ENCODE measurements at places on chromosomes 1 and 21.

- DNase-seq = no peak
Measured at GRCh38 chr1:108848806-108849205, 8.1 kb downstream of the AKNAD1 start.

- DNase-seq = no peak
Measured at GRCh38 chr1:12148958-12149790, 17.6 kb upstream of the TNFRSF1B start.

GRCh38 chr1:201253411-201253810 is 29.9 kb upstream of the PKP1 start:
- DNase-seq = no peak

- peak; percentile 7 for DNase-seq
Measured at GRCh38 chr1:40662864-40663263, 2.6 kb downstream of the RIMS3 start.

DNA sequence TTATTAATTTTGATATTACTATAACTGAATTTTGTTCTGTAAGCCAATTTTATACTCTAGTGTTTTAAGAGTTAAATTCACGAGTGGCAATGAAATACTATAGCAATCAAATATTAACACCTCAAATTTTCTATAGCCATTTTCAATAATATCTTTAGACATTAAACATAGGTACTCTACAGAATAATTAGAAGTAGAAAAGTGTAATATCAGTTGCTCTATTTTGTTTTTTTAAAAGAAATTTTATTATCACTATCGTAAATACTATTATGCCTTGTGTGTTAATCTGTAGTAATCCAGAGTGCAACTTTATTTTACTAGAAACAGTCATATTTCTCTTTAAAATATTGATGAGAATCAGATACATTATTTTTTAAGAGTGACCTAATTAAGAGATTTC is 691.2 kb downstream of the USP25 start:
- no peak for DNase-seq

DNA sequence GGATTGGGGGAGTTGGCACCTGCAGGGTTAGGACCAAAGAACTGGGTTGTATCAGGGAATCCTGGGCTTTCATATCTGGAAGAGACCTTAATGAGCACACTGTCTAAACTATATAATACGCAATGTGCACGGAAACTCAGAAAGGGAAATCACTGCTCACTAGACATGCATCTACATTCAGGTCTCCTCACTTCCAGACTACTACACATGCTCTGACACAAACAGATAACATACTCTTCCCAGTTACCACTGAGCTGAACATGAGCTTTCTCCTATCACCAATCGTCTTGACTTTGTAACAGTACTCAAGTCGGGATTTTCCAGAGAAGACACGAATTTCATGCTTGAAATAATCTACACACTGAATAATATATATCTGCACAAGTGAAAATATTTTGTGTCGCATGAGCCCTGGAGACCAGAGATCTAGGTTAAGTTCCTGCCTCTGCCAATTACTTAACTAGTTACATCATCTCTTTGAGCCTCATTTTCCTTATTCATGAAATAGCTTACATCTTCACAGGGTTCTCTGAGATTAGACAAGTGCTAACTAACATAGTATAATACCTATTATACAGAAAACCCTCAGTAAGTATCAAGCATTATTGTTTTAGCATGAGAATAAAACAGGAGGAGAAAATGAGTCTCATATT is 101.1 kb downstream of the JAK1 start:
- no peak for DNase-seq

- DNase-seq = no peak
Measured at GRCh38 chr1:50975436-50975835, 5.4 kb downstream of the CDKN2C start.

GRCh38 chr1:47533793-47534328 is 96.0 kb downstream of the FOXD2 start:
- DNase-seq = no peak

- no peak for DNase-seq
Measured at GRCh38 chr1:24562625-24563024, 6.7 kb downstream of the NCMAP start.

DNA sequence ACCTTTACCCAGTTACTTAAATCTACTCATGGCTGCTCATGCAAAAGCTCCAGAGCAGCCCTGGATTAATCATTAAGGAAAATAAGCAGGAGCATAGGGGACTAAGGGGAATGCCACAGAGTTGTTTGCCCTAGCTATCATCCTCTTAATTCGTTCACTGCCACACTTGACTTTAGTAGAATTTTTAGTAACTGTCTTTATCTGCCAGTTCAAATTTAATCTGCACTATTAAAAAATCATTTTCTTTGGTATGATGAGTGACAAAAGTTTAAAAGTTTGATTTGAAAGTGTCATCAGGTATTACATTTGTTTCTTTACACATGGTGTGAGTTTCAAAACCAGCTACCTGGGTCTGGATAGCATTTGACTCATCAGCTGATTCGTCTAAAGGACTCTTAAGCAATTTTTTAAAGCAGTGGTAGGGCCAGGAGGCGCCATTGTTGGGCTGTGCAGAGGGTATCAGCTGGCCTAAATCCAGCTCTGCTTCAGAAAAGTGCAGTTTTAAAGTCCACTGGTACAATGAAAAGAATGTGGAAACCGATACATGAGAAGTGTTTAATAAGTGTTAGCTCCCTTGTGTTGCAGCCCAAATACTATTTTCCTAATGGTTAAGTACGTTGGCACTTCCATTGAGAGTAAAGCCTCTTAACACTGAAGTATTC is 69.9 kb upstream of the DR1 start:
- DNase-seq = no peak

- no peak for DNase-seq
Measured at GRCh38 chr1:224785040-224785328, 144.5 kb upstream of the DNAH14 start.

GRCh38 chr21:32372755-32373154 is 20.1 kb downstream of the URB1 start:
- no peak for DNase-seq

- no peak for DNase-seq
Measured at GRCh38 chr1:204457666-204458065, 36.9 kb downstream of the PIK3C2B start.

GRCh38 chr1:97414682-97415312 is 506.0 kb downstream of the DPYD start:
- no peak for DNase-seq

- DNase-seq = no peak
Measured at GRCh38 chr1:204615881-204616280, 69.7 kb downstream of the LRRN2 start.

DNA sequence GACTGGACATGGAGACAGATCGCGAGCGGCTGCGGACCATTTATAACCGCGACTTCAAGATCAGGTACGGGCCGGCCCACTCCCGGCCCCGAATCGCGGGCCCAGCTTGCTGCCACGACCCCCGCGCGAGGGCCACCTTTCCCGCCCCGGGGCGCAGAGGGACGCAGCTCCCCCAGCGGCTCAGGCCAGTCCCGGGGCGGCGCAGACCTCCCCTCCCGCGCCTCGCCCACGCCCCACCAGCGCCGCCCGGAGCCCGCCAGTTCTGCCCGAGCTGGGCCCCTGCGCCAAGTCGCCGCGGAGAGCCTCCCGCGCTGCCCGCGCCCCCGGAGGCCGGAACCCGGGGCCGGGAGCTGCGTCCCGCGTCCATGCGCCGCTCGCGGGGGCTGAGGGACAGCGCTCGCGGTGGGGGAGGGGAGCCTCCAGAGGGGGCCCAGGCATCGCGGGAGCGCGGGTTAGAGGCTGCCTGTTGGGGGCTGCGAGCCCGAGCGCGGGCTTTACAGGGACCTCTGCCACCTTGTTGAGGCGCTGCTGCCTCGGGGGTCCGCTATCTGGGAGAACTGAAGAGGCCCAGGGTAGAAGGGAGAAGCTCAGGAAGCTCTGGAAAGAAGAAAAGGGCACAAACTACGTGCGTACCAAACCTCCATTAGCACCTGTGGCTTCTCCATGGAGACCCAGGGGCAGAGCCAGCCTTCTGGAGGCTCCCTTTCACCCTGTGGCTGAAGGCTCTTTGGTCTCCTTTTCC is 698 bp downstream of the MOV10 start:
- peak; percentile 43 for DNase-seq
